ENCODE measurements at places on chromosomes 6 and 20. TPM values are rescaled to one million over a fixed set of nuclear protein-coding genes. Genes with fewer than 3 reads are reported as not detected.

Gene STK35
- 14.6 TPM for total RNA-seq

Gene NR2E1
- total RNA-seq, result 0.09 TPM

Gene OLIG3
- total RNA-seq, result not detected

Gene ANKRD6
- 2.1 TPM for total RNA-seq

Gene NKX2-4
- total RNA-seq, result not detected

Gene SRMS
- total RNA-seq, result not detected

Gene PGC
- total RNA-seq, result not detected

Gene C6orf58
- 0.14 TPM for total RNA-seq

Gene COL9A3
- 0.58 TPM for total RNA-seq

Gene PAX1
- total RNA-seq, result not detected

Gene NKAIN4
- total RNA-seq, result 10.3 TPM

Gene CALHM4
- not detected for total RNA-seq

Gene HLA-DOA
- not detected for total RNA-seq

Gene POPDC3
- total RNA-seq, result 30.1 TPM

Gene LY6G6D
- not detected for total RNA-seq

Gene UNC5CL
- 0.20 TPM for total RNA-seq

Gene WDR27
- total RNA-seq, result 12.9 TPM

Gene CST7
- not detected for total RNA-seq

Gene CDSN
- not detected for total RNA-seq

Gene OTOR
- total RNA-seq, result not detected

Gene FGD2
- not detected for total RNA-seq

Gene ZNF831
- not detected for total RNA-seq

Gene TFAP2A
- 18.7 TPM for total RNA-seq

Gene POM121L2
- not detected for total RNA-seq

Gene VGLL2
- not detected for total RNA-seq

All from A549 treated with CpdA at 1 μM for 4 hours (cell line).